ENCODE measurements at places on chromosomes 1 and 21. TPM values are rescaled to one million over a fixed set of nuclear protein-coding genes. Genes with fewer than 3 reads are reported as not detected.

DNA sequence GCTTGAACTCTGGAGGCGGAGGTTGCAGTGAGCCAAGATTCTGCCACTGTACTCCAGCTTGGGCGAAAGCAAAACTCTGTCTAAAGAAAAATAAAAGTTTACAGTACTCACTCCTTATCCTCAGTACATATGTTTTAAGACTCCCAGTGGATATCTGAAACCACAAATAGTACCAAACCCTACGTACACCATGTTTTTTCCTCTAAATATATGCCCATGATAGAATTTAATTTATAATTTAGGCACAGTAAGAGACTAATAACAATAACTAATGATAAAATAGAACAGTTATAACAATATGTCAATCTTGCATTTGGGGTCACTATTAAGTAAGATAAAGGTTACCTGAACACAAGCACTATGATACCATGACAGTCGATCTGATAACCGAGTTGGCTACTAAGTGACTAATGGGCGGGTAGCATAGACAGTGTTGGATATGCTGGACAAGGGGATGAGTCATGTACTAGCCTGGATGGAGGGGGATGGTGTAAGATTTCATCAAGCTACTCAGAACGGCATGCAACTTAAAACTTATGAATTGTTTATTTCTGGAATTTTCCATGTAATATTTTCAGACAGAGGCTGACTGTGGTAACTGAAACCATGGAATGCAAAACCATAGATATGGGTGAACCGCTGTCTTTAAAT is 43.7 kb downstream of the ST7L start:
- peak; percentile 98 for DNase-seq

- DNase-seq = no peak
Observed at GRCh38 chr1:225777058-225777582, 506 bp upstream of the SRP9 start.

DNA sequence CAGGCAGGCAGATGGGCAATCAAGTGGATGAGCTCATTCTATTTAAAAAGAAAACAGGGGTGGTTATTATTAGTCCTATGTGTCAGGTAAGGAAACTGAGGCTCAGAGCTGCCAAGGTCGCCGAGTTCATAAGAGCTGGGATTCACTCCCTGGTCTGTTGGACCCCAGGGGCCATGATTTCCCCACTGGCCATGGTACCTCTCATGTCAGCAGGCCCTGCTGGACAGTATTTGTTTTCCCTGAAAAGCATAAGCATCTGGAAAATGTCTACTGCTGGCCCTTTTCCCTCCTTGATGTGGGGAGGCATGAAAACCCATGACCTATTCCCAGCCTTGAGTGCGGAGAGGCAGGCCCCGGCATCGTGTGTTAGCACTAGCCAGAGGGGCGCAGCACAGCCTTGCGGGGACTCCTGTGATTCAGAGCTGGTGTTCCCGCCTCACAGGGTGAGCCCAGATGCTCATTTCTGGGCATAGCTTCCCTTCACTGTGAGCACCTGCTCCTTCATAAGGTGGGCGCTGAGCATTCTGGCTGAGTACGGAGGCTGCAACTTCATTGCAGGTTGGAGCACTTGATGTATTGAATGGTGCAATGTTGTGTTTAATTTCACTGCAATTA is 617.5 kb downstream of the PTPRU start:
- DNase-seq = no peak

- no peak for DNase-seq
Observed at GRCh38 chr1:169814265-169814664, 19.6 kb upstream of the METTL18 start.

ALX3 gene
- total RNA-seq = not detected

SELL gene
- total RNA-seq = not detected

Data from IMR-90 (cell line).